ENCODE measurements at places on chromosomes 11 and 22. TPM values are rescaled to one million over a fixed set of nuclear protein-coding genes. Genes with fewer than 3 reads are reported as not detected.

The TENM4 gene
- 24.5 TPM for polyA plus RNA-seq

The CADM1 gene
- polyA plus RNA-seq = 161 TPM

The LIF gene
- 1.6 TPM for polyA plus RNA-seq

The KIRREL3 gene
- polyA plus RNA-seq = 2.1 TPM

DNA sequence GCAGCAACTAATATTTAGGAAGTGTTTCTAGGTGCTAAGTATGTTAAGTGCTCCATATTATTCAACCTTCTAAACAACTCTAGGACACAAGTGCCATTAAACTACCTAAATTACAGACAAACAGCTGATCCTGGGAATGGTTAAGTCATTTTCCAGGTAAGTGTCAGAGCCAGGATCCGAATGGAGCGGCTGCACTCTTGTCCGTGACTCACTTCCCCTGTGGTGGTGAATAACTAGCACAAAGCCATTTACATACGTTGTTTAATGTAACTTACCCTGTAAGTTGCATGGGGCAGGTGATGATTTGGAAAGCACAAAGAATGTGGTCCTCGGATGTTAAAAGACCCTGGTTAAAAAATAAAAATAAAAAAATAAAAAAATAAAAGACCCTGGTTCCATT lies 8.8 kb upstream of the PRG2 start:
- DNase-seq = no peak

- DNase-seq = no peak
Observed at GRCh38 chr11:44746894-44747293, 20.1 kb downstream of the TSPAN18 start.

- DNase-seq = no peak
Observed at GRCh38 chr11:64094463-64095260, 58.9 kb downstream of the FLRT1 start.

DNA sequence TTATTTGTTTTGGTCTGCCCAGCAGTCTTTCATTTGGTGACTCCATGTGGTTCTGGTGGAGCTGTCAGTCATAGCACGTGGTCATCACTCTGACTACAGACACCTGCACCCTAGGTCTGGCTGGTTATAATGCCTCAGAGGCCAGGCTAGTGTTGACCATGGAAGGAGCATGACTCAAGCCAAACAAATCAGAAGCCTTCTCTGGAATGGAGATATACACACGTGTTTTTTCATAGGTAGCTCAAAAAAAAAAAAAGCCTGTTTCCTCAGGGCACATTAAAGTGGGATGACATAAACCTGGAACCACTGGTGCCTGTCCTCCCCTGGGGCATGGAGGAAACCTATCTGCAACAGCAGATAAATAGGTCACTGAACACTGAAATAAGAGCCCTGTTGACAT lies 8.1 kb upstream of the PLAAT3 start:
- DNase-seq = peak; percentile 44

- DNase-seq = no peak
Observed at GRCh38 chr11:65787649-65788622, 1.1 kb downstream of the OVOL1 start.

GRCh38 chr11:74282914-74283371 lies 28.5 kb downstream of the P4HA3 start:
- no peak for DNase-seq

DNA sequence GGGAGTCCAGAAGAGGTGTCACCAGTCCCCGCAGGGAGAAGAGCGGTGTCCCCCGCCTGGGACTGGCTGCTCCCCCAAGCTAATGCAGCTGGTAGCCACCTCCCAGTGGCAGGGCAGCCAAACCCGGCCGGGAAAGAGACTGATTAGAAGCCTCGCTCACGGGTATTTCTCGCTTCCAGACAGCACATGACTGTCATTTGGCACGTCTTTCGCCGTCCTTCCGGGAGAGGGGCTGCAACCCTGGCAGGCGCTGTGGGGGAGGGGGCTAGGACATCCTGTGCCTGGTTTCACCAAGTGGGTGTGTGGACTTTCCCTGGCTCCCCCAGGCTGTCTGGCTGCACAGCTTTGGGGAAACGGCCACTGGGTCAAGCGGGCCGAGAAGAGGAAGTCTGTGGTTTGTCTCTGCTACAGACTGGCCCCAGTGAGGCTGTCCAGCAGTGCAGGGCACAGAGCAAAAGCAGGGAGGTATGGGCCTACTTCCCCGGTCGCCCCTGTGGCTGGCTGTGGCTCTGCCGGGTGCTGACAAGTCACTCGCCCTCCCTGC lies 3.8 kb downstream of the CD81 start:
- DNase-seq = no peak

GRCh38 chr22:27422442-27422841 lies 379.1 kb downstream of the MN1 start:
- no peak for DNase-seq

DNA sequence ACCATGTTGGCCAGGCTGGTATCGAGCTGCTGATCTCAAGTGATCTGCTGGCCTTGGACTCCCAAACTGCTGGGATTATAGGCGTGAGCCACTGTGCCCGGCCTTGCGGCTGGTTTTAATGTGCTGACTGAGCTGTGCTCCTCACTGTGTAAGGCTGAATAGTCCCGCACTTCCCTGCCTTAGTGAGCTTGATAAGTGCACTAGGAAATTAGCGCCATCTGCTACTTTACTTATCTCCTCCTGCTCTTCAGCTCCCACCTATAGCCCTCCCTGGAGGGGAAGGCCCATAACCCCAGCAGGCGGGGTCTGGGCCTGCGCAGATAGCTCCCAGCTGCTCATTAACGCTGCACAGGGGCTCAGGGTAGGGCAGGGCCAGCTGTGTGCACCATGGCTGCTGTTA lies 49.4 kb downstream of the CLMP start:
- DNase-seq = no peak

DNA sequence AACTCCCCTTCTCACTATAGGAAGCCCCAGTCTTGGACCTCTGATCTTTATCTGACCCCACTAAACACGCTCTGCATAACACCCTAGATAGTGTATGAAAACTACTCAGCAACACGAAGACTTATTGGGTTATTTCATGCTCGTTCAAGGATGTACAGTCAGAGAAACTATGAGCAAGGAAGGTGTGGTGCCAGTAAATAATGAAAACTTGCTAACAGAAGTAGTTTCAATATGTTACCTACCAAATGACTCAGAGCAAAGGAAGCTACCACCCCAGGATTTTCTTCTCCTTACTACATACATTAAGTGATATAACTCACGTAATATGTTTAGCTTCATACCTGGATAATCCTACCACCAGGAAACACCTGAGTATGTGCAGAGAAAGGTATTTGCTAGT lies 25.9 kb upstream of the LYVE1 start:
- DNase-seq = no peak

DNA sequence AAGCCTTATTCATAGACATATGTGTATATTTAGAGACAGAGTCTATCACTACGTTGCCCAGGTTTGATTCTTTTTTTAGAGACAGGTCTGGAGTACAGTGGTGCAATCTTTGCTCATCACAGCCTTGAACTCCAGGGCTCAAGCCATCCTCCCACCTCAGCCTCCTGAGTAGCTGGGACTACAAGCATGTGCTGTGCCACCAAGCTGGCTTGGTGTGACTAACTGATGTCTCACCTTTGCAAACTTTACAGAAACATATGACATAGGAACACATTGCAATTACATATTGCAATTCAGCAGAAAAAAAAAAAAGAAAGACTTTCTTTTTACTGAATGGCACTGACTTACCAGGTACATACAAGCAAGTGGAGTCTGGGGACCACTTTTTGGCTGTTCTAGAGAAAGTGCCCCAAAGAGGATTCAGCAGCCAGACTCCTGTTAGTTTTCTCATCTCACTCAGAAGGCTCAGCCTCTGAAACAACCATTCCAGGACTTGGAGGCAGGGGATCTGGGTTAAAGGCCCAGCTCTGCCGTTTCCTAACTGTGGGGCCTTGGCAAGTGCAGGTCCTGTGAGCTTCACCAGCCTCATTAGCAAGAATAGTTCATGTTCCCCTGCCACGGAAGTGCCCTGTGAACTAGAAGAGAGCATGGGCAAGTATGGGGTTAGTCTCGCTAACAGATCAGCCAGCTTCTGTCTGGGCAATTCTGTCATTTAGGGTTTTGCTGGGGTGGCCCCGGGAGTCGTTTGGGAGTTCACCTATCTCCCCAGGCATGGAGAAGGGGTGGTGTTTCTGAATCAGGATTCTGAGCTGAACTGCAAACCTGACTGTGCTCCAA lies 11.3 kb upstream of the NFAM1 start:
- DNase-seq = no peak
